ENCODE measurements at places on chromosomes 6 and 20. TPM values are rescaled to one million over a fixed set of nuclear protein-coding genes. Genes with fewer than 3 reads are reported as not detected.

GRCh38 chr6:137625100-137625661 lies 131.0 kb upstream of the OLIG3 start:
- peaks cover 21% of the 10 kb centered on the region for H3K27me3 ChIP-seq
- H3K4me3 ChIP-seq: no peak overlapping the region
- no peaks in the 10 kb centered on the region for H3K4me1 ChIP-seq
- H3K27ac ChIP-seq: no peak overlapping the region
- no peak for DNase-seq
- H3K36me3 ChIP-seq: no peaks in the 10 kb centered on the region

- H3K27me3 ChIP-seq: no peaks in the 10 kb centered on the region
- no peak for DNase-seq
- no peaks in the 10 kb centered on the region for H3K36me3 ChIP-seq
- no peak overlapping the region for H3K4me3 ChIP-seq
- H3K27ac ChIP-seq: no peak overlapping the region
These were observed 13.2 kb upstream of the KIF25 start for GRCh38 chr6:167984144-167984719.

DNA sequence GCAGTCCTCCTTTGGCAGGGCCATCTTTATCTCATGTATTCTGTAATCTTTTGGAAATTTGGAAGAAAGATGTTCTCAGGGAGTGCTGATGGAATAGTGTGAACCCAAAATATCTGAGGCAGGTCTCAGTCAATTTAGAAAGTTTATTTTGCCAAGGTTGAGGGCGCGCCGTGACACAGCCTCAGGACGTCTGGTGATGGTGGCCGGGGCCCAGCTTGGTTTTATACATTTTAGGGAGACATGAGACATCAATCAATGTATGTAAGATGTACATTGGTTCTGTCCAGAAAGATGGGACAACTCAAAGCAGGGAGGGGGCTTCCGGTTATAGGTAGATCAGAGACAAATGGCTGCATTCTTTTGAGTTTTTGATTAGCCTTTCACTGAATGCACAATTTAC lies 89.8 kb downstream of the ERMARD start:
- H3K4me1 ChIP-seq: no peaks in the 10 kb centered on the region
- no peaks in the 10 kb centered on the region for H3K27me3 ChIP-seq
- no peak for DNase-seq
- H3K27ac ChIP-seq: no peak overlapping the region
- no peaks in the 10 kb centered on the region for H3K36me3 ChIP-seq

Gene TINAG
- polyA plus RNA-seq: not detected
